8988T (cell line): ENCODE measurements at places on chromosomes 1 and 21.
A peak's percentile ranks its signal among the peaks of the same experiment; 100 is the strongest.

DNA sequence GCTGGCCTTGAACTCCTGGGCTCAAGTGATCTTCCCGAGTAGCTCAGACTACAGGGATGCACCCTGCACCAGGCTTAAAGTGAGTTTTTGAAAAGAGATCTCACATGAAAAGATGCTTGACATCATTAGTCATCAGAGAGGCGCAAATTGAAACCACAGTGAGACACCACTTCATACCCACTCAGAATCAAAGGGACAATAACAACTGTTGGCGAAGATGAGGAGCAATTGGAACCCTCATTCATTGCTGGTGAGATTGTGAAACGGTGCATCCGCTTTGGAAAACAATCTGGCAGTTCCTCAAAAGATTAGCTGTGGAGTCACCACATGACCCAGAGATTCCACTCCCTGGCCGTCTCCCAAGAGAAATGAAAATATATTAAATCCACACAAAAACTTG is 122.3 kb downstream of the PGBD5 start:
- DNase-seq: no peak

DNA sequence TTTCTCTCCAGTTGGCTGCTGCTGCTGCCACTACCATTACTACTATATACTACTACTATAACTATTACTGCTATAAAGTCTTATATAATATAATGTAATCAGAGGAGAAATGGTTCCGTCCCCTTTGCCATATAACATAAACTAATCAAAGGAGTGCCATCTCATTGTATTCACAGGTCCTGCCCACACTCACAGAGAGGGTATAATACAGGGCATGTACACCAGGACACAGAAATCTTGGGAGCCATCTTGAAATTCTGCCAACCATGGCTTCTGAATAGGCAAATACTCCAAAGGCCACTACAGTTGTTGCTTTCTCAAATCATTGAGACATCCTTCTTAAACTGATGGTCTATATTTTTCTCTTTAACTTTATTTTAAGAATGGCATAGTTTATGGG is 6.9 kb upstream of the ZRANB2 start:
- no peak for DNase-seq

DNA sequence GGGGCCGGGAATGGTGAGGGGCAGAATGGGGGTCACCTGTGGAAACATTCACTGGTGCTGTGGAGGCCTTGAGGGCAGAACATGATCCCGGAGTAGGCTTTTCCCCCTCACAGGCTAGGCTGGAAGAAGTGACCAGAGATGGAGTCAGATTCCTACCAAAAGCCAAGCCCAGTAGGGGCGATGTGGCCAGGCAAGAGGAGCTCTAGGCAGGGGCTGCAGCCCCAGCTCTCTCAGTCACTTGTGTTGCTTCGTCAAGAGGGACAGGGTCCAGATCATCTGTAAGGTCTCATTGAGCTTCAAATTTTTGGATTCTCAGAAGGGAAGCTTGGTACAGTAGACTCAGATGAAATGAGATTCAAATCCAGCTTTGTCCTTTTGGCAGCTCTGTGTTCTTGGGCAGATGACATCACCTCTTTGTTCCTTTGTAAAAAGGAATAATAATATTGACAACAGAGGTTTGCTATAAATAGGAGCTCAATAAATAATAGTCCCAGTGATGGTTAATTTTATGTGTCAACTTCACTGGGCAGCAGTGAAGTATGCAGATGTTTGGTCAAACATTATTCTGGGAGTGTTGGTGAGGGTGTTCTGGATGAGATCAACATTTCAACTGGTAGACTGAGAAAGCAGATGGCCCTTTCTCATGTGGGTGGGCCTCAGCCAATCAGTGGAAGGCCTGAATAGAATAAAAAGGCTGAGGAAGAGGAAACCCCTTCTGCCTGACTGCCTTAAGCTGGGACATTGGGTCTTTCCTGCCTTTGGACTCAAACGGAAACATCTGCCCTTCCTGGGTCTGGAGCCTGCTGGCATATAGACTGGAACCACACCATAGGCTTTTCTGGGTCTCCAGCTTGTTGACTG is 324.7 kb upstream of the USP24 start:
- no peak for DNase-seq

- no peak for DNase-seq
Measured at GRCh38 chr1:22236166-22236565, 93.3 kb upstream of the WNT4 start.

DNA sequence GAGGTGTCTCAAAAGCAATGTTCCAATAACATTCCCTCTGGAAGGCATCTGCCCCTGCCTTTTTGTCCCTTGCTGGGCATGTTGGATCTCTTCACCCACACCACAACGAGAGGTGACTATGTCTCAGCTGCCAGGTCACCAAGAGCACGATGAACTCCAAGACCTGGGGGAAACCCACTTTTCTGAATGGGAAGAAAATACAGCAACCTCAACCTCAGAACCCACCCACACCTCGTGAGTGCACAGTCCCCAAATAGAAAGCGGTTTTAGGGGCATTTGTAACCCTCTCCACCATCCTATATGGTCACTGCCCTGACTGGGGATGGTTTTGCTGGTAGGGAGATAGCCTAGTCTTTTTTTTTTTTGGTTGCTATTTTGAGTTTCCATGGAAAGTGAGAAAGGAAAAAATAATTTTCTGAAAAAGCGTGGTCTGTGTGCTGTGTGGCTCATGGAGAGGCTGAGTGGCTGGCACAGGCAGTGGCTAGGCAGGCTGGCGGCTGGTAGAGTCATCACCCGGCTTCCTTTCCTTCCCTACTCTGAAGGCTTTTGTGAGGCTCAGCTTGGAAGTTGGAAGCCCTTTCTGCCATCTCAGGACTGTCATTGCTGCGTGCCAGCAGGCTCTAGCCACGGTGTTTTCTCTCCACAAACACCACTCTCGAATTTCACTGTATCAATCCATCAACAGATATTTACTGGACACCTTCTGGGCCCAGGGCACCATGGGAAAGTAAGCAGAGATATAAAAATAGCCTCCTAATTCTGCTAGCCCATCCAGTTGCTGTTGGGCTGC is 15.8 kb downstream of the TSPAN2 start:
- DNase-seq: no peak

DNA sequence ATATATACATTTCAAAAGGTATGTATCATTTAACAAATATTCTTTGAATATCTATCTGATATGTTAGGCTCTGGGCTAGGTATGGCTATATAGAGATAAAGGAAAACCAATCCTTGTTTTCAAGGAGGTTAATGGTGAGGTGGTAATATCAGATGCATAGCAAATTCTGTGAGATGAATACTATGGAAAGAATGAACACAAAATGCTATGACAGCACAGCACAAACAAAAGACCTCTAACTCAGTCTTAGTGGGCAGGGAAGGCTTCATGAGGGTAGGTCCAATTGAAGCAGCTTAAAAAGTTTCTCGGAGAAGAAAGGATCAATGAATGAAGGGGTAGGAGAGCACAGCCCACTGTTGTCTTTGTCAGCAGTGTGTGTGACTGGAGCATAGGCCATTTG is 27.2 kb downstream of the FASLG start:
- DNase-seq: no peak

DNA sequence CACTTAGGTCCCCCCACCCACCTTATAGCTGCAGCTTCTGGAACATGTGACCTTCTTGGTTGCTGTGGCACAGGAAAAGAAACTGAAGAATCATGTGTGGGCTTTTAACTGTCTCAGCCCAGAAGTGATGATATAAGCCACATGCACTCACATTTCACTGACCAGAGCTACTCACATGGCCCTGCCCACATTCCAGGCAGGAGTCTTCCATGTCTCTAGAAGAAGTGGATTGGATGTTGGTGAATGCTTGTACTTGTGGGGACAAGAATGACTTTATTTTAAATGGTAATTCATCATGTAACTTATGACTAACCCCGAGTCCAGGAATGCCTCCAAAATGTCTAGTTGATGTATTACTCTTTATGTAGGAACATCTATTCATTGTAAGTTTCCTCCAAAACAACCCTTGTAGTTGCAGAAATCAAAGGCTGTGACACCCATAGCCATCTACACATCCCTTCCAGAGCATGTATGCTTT is 15.8 kb upstream of the CAMK1G start:
- no peak for DNase-seq

- DNase-seq: no peak
Measured at GRCh38 chr1:47669081-47669585, 231.3 kb downstream of the FOXD2 start.

- DNase-seq: peak; percentile 94
Measured at GRCh38 chr1:941588-942383, 17.3 kb downstream of the NOC2L start.

DNA sequence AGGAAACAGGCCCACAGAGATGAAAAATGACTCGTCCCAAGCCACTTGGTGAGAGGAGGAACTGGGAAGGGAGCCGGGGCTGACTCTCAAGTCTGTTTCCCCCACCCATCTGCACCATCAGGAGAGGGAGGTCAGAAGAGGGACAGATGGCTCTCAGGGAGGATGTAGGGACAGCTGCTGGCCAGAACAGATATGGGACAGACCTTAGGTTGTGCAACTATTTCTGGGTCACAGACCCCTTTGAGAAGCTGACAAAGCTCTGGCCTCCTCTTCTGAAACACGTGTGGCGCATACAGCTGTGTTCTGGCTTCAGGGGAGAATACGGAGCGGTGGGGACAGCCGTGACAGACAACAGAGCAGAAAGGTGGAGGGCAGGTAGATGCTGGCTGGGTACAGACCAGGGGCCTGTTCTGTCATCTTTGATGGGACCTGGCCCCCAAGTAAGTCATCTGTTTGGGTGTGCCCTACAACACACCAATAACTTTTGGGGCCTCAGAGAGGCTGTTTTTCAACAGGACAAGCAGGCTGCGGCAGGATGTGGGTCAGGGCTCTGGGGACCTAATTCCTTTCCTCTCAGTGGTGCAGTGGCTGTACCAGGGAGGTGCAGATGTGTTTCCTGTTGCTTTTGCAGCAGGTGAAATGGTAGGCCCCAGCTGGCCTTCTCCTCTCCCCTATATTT is 7.3 kb downstream of the SH3BGRL3 start:
- DNase-seq: no peak

DNA sequence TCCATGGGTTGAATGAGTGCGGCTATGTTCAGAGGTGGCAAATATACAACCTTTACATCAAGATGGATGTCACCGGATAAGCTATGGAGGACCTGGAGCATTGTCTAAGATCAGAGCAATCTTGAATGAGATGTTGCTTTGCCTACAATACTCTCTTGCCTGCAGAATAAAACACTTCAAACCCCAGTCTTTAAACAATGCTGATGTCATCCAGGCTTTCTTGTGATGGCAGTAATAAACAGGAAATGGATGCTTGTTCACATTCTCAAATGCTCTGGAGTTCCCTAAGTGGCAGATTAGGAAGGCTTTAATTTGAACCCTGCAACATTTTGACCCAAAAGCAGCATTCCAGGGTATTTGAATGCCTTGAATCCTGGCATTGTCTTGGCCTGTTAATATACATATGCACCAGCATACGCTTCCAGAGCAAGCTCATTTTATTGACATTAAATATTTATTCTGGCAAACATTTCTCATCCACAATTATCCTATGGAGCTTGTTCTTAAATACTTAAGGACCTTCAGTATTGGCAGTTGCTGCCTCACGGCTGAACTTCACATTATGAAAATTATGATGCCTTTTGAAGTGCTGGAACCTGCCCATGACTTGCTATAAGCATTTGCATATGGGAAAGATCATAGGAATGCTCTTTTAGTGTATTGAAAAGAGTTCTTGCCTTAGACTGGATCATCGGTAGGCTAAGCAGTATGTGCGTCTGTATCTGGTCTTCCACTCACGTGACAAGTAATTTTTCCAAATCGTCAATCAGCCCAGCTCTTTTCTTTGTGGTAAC is 422.7 kb downstream of the SIPA1L2 start:
- no peak for DNase-seq

- DNase-seq: no peak
Measured at GRCh38 chr1:19889656-19890055, 7.5 kb downstream of the OTUD3 start.

DNA sequence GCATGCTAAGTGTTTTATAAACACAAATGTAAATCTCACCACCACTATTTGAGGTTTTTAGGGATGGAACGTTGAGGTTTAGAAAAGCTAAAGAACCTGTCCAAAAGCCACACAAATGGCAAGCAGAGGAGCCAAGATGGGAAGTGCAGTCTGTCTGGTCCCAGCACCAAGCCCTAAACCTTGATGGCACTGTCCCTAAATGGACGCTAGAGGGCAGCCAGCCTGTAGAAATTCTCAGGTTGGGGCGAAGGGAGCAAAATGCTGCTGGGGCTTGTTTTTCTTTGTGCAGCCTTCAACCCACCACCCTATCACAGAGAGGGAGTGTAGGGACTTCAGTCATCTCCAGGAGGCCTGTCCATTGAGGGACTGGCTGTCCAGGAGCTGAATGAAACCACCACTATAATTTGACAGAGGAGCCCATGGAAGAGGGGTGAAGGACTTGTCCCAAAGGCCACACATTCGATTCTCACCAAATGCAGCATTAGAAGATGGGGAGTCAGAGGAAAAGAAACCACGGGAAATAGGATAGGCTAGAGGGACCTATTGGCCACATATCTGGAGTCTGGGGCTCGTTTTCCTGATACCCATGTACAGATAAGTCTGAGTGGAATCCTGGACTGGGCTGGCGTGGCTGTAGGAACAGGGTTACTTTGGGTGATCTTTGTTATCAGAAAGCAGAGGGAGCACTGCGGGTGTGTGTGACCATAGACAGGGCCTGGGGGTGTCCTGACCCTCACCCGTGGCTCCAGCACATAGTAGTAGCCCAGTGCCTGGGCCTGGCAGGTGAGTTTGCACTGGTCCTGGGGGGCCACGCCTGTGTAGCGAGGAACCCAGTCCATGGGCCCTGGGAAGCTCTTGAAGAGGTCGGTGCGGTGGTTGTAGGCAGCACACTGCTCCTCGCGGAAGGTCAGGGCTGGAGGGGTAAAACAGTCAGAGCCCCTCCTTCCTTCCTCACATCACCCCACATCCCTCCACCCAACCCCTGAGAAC is 6.1 kb downstream of the ADAMTS4 start:
- peak; percentile 69 for DNase-seq

GRCh38 chr1:6672558-6672957 is 29.1 kb downstream of the DNAJC11 start:
- DNase-seq: no peak

DNA sequence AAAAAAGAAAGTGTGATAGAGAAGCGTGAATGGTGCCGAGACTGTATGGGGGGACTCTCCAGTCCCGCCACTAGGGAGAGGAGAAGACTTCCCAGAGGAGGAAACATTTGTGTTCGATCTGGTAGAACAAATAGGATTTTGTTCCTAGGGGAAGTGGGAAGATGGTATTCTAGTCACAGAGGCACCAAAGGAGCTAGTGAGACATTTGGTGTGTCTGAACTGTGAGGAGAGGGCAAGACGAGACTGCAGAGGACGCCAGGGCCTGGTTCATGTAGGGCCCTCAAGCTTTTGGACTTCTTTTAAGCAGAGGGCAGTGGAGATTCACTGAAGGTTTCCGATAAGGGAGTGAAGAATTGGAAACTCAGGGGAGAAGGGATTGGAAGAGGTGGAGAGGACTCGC is 2.9 kb downstream of the BTBD19 start:
- DNase-seq: no peak

DNA sequence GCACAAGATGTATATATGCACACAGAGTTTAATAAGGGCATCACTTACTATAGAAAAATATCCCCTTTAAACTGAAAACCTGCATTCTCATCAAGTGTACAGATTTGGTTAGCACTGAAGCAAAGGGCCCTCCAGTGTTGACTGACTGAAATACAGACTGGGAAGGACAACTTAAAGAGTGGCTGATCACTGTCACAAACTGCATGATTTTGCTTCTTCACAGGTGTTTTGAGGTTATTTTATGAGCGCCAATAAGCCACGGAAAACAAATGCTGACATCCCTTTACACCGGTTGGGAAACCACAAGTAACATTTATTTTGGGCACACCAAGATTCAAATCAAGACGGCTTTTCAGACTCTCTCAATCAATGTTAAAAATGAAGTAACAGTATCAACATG is 30.9 kb upstream of the RAP1GAP start:
- no peak for DNase-seq

GRCh38 chr1:66291531-66291864 is 242.5 kb upstream of the SGIP1 start:
- no peak for DNase-seq
